ENCODE measurements at places on chromosomes 4 and X.

- DNase-seq: no peak
Measured at GRCh38 chr4:53651156-53651735, 60.0 kb upstream of the LNX1 start.

GRCh38 chr4:101019313-101019712, 328.0 kb downstream of the PPP3CA start:
- no peak for DNase-seq

DNA sequence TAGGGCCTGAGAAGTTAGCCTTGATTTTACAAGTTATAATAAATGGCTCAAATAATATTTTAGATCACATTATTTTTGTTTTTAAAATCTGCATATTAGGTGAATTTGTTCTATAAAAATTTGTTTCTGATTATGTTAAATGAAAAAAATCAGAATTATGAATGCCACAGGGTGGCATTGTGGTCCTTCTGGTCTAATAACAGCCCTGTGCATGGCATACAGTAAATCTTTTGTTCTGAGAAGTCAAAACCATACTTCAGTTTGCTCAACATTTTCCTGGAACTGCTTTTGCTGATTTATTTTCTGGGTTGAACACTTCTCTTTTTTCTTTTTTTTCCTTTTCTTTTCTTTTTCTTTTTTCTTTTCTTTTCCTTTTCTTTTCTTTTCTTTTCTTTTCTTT, 101.0 kb upstream of the UBQLN2 start:
- no peak for DNase-seq

DNA sequence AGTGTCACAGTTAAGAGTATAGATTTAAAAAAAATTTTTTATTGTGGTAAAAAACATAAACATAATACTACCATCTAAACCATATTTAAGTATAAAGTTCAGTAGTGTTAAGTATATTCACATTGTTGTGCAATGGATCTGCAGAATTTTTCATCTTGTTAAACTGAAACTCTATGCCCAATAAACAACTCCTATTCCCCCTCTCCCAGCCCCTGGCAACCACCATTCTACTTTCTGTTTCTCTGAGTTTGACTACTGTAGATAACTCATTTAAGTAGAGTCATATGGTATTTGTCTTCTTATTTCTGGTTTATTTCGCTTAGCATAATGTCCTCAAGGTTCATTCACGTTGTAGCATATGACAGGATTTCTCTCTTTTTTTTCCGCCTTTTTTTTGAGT, 112.4 kb downstream of the PTTG2 start:
- DNase-seq: no peak

DNA sequence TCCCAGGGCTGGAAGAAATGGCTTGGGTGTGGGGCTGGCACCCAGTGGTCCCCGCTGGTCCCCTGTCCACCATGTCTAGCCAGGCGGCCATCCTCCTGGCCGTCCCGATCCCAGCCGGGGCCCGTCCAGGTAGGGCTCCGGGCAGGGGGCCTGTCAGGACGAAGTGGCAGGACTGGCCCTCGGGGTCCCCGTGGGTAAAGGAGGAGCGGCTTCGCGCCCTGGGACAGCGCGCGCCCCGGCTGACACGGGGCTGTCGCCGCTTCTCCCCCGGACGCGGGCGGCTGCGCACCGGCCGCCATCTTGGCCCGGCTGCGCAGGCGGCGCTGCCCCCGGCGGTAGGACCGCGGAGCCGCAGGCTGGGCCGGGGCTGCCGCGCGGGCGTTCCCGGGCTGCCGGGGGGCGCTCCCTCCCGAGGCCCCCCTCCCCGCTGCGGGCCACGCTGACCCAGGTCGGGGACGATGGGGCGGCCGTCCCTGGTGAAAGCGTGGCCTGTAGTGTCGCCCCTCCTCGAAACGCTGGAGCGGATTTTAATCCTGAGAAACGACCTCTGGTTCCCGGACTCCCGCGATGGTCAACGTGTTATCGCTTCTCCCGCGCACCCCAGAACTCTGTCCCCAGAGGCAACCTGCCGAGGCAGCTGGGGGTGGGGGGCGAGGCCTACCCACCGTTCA, 60.4 kb upstream of the BCOR start:
- DNase-seq: peak; percentile 60

- DNase-seq: peak; percentile 83
Measured at GRCh38 chr4:139083607-139083955, 68.0 kb downstream of the NOCT start.

DNA sequence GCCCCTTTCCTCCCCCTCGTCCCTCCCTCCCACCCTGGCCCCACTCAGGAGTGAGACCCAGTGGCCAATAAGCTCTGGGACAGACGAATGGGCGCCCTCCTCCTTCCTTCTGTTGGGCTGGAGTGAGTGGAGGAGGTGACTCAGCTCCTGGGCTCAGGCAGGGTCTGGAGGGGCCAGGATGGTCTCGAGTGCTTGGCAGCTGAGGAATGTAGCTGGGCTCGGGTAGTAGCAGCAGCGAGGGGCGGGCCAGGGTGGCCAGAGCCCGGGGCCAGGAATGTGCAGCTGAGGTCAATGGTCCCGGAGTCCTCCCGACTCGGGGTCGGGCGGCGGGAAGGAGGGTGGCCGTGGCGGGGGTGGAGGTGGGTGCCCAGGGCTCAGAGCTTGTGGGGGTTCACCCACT, 15.0 kb downstream of the G6PD start:
- no peak for DNase-seq

DNA sequence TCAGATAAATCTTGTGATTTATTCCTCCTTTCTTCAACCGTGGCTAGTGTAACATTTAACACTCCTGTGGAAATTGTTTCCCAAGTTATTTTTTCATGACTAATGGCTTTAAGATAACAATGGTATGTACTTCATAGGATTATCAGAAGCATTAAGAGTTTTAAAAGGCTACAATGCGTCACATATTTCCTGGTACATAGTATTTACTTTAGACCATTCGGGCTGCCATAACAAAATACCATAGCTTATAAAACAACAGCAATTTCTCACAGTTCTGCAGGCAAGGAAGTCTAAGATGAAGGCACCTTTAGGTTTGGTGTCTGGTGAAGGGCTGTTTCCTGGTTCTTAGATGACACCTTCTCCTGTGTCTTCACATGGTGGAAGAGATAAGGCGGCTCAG, 158.6 kb downstream of the PAPSS1 start:
- no peak for DNase-seq

DNA sequence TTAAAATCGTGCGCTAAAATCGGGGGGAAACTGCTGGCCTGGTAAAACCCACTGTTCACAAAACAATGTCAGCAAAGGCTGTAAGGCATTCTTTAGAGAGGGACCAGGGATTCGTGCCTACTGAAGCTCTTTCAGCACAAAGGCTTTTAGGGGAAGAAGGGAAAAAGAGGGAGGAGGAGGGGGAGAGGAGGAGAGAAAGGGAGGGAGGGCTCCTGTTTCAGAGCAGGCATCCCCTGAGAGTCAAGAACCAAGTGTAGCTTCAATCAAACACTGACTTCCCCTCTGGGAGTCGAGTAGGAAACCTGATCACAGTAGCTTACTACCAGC, 9.5 kb downstream of the BCOR start:
- no peak for DNase-seq

DNA sequence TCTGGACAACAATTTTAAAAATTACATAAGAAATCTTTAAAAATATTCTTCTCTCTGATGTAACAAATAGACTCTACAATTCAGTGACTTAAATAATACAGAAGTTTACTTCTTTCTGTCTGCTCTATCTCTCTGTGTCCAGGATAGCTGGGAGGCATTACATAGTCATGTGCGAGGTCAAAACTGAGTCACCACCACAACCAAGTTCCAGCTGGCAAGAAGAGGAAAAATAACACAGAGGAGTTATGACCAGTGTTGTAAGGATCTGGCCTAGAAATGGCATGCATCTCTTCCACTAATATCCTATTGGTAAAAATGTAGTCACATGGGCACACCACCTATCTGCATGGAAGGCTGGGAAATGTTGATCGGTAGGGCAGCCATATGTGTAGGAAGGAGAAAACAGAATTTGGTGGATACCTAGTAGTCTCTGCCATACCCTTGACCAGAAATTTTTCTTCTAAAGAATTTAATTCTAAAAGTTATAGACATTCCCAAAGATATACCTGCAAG, 39.4 kb upstream of the WDFY3 start:
- no peak for DNase-seq

GRCh38 chr4:86977621-86978184, 42.9 kb downstream of the AFF1 start:
- no peak for DNase-seq

GRCh38 chr4:2831611-2832308, 11.9 kb upstream of the ADD1 start:
- peak; percentile 20 for DNase-seq

DNA sequence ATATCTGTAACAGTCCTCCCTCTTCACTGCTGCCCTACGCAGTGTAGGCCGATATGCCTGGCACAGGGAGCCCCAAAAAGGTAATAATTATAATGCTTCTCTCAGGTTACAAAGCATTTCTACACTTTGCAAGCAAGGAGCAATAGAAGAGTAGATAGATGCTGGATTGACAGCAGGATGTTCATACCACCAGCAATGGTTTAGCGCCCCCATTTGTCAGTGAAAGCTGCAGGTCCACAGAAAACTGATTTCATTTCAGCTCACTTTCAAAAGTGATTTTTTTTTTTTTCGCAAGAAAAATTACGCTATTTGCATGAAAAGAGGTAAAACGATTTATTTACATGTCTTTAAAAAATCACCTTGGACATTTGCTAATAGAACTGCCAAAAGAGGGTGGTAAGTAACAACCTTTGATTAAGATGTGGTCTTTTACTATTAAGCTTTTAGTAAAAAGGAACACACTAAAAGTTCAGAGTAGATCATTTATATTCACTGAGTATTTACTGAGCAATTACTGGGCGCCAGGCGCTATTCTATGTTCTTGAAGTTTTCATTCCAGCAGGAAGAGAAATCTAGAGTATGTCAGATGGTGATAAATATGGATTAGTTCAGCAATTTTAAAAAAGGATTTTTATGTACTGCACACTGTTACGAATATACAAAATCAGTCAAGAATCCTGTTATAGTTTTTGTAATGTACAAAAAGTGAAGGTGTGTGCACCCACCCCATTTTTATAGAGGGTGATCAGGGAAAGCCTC, 34.4 kb downstream of the HPF1 start:
- no peak for DNase-seq

- DNase-seq: no peak
Measured at GRCh38 chrX:19866626-19867410, 20.6 kb downstream of the SH3KBP1 start.

DNA sequence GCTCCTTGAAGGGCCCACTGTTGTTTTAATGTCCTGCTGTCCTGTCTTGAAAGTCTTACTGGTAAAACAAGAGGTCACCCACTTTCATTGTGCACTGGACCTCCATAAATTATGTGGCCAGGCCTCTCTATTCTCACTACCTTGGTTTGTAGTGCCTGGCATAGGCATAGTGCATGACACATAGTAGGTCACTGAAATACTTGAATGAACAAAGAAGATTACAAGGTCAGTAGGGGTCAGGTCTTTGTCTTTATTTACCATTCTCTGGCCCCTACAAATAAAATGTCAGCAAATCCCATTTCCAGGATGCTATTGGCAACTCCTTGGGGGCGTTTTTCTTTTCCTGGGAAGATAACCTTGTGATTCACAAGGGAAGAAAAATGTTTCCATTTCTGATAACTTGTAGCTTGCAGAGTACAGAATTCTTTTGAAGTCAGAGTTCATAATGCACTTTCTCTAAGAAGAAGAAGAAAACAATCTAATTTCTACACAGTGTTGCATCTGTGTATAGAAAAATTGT, 1.4 kb downstream of the PGM2 start:
- DNase-seq: no peak

DNA sequence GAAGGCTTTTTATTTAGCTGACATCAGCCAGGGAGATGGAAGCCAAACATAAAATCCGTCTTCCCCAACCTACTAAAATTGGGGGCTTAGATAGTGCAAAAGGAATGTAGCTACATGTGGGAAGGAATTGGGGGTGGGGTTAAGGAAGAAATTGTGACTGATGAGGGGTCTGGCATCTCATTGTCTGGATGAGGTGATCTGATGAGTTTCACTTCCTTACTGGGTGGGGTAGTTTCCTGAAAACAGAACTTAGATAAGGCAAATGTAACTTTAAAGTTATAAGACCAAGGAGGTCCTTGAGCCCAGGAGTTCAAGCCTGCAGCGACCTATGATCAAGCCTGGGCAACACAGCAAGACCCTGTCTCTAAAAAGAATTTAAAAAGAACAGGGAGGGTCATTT, 105.5 kb upstream of the NEIL3 start:
- DNase-seq: no peak

DNA sequence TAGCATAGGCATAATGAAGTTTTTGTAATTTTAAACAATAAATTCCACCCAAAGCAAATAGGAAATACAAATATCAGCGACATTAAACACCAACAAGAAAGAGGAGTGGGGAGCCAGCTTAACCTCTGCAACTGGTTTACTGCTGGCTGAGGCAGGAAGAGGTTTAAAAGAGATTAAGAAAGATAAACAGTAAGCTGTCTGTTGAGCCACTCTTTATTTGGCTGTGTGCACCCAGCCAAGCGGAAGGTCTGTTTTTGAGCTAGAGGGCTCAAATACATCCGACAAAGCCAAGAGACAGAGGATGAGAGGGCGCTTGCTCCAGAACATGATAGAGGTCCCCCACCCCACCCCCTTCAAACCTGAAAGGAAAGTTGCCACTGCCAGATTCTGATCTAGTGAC, 191.4 kb downstream of the MGST2 start:
- no peak for DNase-seq

- DNase-seq: no peak
Measured at GRCh38 chrX:131571348-131571747, 27.5 kb downstream of the OR13H1 start.

- DNase-seq: no peak
Measured at GRCh38 chr4:86346320-86346719, 13.5 kb downstream of the MAPK10 start.

DNA sequence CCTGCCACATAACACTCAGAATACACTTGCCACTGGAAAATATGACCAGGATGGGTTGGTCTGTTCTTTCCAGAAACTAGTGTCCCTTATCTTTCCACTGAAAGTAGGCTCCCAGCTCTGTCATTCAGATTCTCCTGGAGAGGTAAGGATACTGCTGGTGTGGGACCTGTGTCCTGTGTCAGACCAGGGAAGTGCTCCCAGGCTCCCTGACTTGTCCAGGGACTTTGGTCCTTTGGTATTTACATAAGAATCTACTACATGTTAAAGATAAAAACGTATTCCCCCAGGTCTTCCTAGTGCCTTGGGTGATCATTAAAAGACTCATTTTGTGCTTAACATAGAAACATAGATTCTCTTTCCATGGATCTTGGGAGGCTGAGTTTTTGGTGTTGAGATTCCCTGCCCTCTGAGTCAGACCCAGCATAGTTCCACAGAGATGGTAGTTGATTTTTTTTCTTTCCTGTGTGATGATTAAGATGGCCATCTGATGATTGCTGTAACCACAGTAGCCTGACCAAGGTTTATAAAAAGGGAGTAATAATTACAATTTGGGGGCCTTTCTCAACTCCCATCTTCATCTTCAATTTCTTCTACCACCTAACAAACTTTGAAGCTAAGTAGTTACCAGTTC, 159.8 kb upstream of the JADE1 start:
- DNase-seq: no peak

- no peak for DNase-seq
Measured at GRCh38 chr4:6196871-6197270, 3.5 kb downstream of the JAKMIP1 start.

- DNase-seq: no peak
Measured at GRCh38 chrX:40780082-40780481, 44.7 kb upstream of the MED14 start.

Measured in activated T-cell treated with anti-CD3 and anti-CD28 coated beads, Interleukin-2, amount 50 U/mL, for 24 hours (primary cell).